ENCODE measurements at places on chromosomes 11 and 22.
A peak's percentile ranks its signal among the peaks of the same experiment; 100 is the strongest.

DNA sequence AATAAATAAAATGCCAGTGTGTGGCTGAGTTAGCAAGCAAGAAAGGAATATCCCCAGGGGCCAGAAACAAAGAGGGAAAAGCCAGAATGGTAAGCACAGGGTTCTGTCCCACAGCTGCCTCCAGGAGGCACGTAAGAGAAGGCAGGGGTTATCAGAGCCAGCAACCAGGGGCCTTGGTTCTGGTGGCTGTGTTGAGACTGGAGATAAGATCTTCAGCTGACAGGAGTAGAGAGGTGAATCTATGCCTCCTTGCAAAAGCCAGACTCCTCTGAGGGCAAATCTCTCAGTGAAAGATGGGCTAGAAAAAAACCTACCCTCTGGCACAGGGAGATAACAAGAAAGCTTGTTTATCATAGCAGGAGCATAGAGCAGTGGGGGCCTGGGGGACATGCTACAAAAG is 29.8 kb upstream of the NFAM1 start:
- H3K4me1 ChIP-seq: peaks cover 7% of the 10 kb centered on the region
- no peaks in the 10 kb centered on the region for H3K27me3 ChIP-seq
- no peaks in the 10 kb centered on the region for H3K36me3 ChIP-seq
- no peak for DNase-seq

DNA sequence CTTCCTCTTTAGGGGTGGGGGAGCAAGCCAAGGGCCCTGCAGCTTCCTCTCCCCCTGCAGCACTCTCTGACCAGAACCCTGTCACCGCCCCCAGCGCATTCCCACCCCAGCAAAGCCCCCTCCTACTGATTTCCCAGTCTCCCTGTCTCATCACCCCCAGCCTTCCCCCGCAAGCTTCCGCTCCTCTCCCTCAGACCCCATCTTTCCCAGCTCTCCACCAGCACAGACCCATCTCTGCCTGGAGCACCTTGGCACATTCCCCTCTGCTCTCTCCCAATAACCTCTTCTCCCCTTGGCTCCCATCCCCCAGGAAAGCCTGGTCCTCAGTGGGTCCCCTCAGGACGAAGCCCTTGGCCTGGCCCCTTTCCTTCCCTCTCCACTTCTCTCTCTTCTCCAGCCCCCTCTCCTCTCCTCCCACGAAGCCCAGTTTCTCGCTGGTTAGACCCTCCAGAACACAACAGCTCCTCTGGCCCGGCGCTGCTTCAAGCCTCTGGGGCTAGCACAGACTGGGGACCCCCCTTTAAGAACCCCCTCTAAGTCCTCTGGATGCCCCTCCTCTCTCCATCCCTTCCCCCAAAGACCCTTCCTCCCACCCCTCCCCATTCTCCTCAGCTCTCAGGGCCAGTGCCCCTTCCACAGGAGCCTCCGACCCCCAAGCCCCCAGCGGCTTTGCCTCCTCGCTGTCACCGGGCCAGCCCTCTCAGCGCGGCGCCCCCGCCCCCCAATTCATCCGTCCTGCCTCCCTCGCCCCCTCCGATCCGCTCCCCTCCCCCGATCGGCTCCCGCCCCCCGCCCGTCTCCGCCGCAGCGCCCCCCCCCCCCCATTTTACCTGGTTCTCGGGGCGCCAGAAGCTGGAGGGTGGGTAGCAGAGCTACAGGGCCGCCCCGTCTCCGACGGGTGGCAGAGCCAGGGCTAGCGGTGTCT is 594 bp downstream of the NRXN2 start:
- H3K27me3 ChIP-seq: peaks cover 10% of the 10 kb centered on the region
- H3K4me1 ChIP-seq: peaks cover 10% of the 10 kb centered on the region
- peak overlapping the region; percentile 84 for H3K4me3 ChIP-seq
- no peak overlapping the region for H3K27ac ChIP-seq
- no peaks in the 10 kb centered on the region for H3K36me3 ChIP-seq
- DNase-seq: no peak

DNA sequence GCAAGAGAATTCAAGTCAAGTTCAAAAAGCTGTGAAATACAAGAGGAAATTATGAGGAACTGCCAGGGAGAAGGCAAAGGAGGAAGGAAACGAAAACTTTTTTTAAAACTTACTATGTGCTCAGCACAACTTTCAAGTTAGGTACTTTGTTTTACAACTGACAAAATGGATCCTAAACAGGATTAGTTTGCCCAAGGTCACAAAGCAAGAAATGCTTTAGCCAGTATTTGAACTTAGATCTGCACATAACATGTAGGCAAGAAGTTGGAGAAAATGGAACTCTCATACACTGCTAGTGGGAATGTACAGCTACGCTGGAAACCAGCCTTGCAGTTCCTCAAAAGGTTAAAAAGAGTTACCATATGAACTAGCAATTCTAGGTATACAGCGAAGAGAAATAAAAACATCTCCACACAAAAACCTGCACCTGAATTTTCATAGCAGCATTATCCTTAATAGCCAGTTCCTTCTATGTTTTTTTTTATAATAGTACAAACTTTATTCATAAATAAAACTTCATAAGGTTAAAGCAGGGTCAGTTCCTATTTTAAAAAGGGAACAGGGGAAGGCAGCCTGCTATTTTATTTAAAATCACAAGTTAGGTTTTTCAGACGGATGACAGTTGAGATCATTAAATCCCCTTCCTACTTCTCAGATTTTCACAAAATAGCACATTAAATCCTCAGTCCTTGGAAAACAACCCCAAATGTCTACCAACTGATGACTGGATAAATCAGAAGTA is 19.2 kb downstream of the DDX6 start:
- no peak for DNase-seq
- no peak overlapping the region for H3K4me3 ChIP-seq
- no peaks in the 10 kb centered on the region for H3K27me3 ChIP-seq
- H3K27ac ChIP-seq: no peak overlapping the region
- H3K36me3 ChIP-seq: peaks cover 22% of the 10 kb centered on the region

DNA sequence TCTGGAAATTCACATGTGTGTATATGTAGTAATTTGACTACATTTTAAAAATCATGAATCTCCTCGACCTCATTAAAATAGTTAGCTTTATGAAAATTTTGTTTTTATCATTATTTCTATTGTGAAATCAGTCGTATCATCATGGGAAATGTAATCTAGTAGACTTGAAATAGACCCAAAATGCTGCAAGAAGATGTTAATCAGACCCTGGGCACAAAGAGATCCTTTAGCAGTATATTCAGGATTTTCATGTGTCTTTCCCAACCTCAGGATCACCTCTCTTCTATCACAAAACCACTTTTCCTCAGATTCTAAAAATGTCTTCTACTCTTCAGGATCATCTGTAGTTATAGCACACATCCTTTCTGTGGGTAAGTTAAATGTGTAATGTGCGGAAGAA is 74.9 kb upstream of the ADSL start:
- no peaks in the 10 kb centered on the region for H3K4me1 ChIP-seq
- peaks cover 62% of the 10 kb centered on the region for H3K36me3 ChIP-seq
- no peak for DNase-seq
- H3K27ac ChIP-seq: no peak overlapping the region
- H3K27me3 ChIP-seq: no peaks in the 10 kb centered on the region

- H3K27ac ChIP-seq: no peak overlapping the region
- no peak for DNase-seq
- H3K36me3 ChIP-seq: 0 out of 3 replicates have a peak, but pooled peaks cover 2% of the 10 kb centered on the region
- no peak overlapping the region for H3K4me3 ChIP-seq
- H3K27me3 ChIP-seq: no peaks in the 10 kb centered on the region
These were observed 15.8 kb downstream of the OR10D3 start for GRCh38 chr11:124198897-124199296.
